ENCODE measurements at places on chromosomes 4 and X.

DNA sequence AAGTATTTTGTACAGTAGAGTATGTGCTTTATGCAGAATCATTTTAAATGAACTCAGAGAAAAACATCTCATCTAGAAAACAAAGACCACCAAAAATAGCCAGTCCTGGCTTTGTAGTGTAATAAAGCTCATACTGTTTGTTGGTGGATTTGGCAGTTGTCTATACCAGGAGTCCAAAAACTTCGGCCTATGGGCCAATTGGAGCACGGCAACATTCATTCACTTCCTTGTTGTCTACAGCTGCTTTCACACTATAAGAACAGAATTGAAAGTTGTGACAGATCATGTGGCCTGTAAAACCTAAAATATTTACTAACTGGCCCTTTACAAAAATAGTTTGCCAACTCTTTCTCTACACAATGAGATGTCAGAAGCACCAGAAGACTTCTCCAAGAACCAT lies 5.3 kb downstream of the FBXW7 start:
- no peak for DNase-seq

- DNase-seq = no peak
These were observed 6.0 kb upstream of the SOX3 start for GRCh38 chrX:140510895-140511295.

GRCh38 chr4:83536362-83537272 lies 709 bp downstream of the GPAT3 start:
- DNase-seq = peak; percentile 34

- no peak for DNase-seq
These were observed 88.5 kb downstream of the PAPSS1 start for GRCh38 chr4:107631560-107631959.

- no peak for DNase-seq
These were observed 22.8 kb upstream of the MUC7 start for GRCh38 chr4:70449220-70449619.

DNA sequence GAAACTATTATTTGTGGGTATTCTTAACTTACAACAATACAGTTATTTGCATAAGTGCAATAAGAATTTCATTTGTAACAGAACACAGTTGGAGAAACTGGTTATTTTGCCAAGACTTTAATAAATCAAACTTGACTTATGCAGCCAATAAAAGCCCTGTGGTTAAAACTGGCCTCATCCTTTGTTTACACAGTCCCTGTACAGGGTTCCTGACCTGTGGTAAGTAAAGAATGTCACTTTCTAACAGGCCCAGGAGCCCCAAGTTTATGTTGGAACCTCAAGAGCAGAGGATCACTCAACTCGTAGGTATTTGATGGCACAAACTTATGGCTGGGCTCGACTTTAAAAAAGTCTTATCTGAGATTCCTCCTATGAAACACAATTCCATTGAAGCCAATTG lies 88.6 kb upstream of the PTCHD1 start:
- DNase-seq = no peak

- DNase-seq = peak; percentile 93
These were observed at the start of gene FAM114A1 for GRCh38 chr4:38867478-38868058. FAM114A1 (plus strand) TSS chr4:38867806; CDS start chr4:38878079, 10,273 bp downstream.

DNA sequence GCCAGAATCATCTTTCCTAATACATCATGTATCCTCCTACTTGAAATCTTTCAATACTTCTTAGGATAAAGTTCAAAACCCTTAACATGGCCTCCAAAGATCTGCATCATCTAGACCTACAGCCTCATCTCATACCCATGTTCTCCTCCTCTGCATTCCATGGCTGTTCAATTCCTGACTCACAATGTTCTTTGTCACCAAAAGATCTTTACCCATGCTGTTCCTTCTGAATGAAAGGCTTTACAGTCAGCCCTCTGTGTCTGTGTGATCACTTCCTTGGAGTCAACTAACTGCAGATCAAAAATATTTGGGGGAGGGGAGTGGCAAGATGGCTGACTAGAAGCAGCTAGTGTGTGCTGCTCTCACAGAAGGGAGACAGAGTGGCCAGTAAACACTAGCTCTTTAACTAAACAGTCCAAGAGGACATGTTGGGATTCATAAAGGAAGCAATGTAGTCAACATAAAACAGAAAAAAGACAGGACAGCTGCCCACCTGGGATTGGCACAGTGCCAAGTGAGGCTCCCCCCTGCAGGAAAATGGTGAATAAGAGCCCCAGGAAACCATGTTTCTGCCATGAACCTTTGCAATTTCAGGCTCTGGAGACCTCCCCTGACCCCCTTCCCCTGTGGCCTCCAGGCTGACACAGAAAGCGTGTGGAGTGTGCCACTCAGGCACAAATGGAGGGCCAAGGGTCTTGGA lies 31.9 kb downstream of the CBR4 start:
- DNase-seq = no peak

GRCh38 chr4:36165631-36166005 lies 78.7 kb downstream of the ARAP2 start:
- DNase-seq = no peak

GRCh38 chr4:73408181-73408867 lies 4.2 kb downstream of the ALB start:
- no peak for DNase-seq

DNA sequence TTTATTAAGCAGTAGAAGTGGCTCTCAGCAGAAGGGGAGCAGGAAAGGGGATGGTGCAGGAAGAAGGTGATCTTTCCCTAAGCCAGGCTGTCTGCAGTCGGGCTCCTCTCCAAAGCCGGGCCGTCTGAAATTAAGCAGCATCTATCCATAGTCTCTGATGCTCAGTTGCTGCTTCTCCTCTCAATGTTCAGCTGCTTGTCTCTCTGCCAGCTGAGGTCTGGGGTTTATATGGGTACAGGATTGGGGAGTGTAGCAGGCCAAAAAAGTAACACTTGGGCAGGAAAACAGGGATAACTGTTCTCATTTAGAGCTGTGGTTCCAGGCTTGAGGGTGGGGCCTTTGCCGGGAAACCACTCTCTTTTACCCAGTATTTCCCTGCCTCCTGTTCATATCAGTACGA lies 39.2 kb upstream of the CCKAR start:
- no peak for DNase-seq

- no peak for DNase-seq
These were observed 75.4 kb downstream of the ZNF827 start for GRCh38 chr4:145863191-145863590.

DNA sequence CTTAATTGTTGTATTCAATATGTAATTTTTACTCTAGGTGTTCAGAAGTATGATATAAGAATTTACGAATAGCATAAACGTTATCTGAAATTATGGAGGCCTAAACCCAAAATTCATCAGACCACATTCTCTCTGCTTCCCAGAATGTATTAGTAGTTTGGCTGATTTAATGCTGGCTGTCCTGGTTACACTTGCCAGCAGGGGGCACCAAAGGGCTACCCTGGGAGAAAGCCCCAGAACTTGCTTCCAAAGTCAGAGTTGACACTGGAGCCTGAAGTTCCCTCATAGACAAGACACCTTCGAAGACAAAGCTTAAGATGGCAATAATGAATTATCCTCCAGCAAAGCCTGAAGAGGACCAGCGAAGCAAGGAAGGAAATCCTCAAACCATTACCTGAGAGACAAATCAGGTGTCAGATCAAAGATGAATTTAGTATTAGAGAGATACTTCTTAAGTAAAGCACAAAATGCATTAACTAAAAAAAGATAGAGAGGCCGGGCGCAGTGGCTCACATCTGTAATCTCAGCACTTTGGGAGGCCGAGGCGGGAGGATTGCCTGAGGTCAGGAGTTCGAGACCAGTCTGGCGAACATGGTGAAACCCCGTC lies 11.3 kb upstream of the ANOS1 start:
- DNase-seq = peak; percentile 53

DNA sequence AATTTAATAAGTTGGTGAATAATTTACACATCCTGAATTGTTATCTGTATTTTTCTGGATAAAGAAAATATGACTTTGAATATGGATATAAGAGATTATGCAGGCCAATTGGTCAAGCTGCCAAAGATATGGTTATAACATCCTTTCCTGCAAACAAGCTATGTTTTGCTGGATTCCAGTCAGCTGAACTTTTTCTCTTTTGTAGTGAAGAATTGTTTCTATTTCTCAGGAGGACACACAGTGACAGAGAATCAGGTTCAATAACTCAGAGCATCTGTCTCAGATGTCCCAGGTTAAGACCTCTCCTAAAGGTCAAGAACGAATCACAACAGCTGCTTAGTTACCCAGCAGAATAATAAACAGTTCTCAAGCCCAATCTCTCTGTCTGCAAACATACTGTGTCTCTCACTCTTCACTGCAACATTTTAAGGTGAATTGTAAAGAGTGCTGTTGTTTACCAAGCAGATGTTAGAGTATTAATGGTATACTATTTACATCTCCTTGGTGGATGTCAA lies 189.5 kb upstream of the ANKRD50 start:
- DNase-seq = no peak

DNA sequence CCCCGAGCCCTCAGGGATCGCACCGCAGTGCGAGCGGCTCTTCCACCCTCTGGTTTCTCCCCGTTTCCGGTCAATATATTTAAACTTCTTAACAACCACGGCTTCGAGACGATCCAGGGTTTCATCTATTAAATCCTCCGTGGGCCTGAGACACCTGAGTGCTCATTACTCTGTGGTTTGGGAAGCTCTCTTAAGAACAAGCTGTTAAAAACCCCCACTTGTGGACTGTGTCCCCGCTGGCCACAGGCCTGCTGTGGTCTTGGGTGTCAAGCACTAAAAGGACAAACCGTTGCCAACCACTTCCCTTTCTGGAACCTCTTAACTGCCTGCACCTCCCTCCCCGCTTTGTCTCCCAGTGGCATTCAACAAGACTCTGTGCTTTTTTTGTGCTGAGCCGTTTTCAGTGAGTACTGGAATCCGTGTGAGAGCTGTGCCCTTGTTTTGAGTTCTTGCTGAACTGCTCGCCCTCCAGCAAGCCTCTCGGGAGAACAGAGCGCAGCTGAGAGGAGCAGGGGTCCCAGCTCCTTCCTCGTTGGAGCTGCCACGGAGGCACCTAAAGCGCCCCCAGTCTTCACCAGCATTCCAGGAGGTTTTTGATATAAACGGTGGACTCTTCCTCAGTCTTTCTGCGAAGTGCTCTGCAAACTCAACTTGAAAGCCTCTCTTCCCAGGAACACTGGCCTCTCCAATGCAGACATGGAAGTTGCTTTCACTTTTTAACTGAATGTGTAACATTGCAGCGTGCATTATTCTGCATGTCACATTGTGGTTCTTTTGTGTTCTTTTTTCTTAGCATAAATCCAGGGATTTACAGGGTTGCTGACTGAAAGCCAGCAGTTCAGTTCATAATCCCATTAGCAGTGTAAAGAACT lies 691 bp upstream of the IGFBP7 start:
- DNase-seq = peak; percentile 60

DNA sequence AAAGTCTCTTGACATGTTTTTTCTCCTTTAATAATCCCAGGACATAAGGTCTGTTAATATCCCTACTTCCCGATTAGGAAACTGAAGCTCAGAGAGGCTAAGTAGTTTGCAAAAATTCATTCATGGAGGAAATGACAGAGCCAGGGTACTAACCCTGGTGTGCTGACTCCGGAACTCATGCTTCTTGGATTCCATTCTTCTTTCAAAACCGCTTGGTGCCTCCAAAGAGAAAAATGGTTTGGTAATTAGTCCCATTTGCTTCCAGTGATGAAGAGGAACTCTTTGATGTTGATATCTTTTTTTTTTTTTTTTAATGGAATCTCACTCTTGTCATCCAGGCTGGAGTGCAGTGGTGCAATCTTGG lies 146.9 kb downstream of the PALLD start:
- no peak for DNase-seq

GRCh38 chr4:120011725-120012124 lies 54.9 kb downstream of the MAD2L1 start:
- no peak for DNase-seq

- DNase-seq = no peak
These were observed 112.7 kb downstream of the TBL1X start for GRCh38 chrX:9577555-9577954.

DNA sequence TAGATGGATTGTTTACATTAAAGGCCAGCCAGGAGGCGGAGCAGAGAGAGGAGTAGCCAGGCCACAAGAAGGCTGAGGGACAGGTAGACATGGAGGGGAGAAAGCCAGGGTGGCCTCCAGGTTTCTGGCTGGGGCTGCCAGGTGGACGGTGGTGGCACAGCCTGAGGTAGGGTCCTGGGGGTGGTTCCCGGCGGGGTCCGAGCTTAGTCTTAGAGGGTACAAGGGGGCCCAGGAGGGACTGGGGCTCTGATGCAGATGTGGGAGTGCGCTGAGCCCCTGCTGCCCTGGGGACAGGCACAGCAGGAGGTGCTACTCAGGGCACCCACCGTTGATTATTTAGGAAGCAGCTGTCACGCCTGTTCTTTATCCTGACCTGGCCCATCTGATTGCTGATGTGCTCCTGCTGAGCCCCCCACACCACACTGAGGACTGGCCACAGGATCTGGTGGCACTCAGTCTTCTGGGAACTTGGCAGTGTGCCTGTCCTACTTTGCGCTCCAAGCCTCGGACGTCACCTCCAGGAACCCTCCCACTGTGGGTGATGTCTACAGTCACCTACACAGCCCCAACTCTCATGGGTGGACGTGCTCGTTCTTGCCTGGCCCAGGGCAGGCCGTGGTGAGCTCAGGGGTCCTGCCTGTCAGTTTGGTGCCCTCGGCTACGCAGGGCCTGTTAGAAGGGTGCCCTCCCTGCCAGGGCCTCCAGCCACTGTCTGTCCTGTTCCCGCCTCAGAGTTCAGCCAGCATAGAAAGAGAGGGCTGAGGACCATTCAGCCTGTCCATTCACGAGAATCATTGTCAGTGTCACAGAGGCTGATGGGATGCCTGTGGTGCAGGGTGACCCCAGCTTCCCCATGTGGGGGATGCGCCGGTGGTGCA lies 12.0 kb downstream of the WFS1 start:
- no peak for DNase-seq

DNA sequence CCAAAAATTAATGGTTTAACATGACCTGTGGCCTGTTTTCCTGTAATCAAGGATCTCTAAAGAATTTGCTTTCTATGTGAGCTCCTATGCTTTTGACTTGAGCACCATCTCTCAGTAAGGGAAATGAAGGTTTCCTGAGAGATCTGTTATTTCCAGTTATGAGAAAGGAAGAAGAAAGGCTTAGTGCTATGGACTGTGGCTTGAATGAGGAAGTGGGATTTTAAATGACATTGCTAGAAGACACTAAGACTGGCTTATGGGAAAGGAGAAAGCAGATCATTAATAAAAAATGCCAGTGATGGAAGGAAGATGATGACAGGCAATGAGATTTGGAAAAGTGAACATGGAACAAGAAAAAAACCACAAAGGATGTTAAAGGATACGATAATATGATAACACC lies 285.4 kb downstream of the OPHN1 start:
- no peak for DNase-seq

DNA sequence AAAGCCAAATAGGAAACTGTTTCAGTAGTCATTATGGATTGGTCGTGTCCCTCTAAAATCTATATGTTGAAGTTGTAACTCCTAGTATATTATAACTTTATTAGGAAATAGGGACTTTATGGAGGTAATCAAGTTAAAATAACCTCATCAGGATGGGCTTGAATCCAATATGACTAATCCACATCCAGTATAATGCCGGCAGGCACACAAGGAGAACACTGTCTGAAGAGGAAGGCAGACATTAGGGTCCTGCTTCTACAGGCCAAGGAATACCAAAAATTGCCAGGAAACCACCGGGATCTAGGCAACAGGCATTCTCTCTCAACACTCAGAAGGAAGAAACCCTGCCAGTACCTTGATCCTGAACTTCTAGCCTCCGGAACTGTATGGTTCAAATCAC lies 130.3 kb downstream of the ATP10D start:
- DNase-seq = no peak

GRCh38 chr4:110797486-110797885 lies 174.6 kb upstream of the PITX2 start:
- DNase-seq = no peak

- DNase-seq = no peak
These were observed 119.7 kb downstream of the TEX13C start for GRCh38 chrX:125439194-125439849.

Data from GM13977 (cell line).